ENCODE measurements at places on chromosomes 13 and 19.

DNA sequence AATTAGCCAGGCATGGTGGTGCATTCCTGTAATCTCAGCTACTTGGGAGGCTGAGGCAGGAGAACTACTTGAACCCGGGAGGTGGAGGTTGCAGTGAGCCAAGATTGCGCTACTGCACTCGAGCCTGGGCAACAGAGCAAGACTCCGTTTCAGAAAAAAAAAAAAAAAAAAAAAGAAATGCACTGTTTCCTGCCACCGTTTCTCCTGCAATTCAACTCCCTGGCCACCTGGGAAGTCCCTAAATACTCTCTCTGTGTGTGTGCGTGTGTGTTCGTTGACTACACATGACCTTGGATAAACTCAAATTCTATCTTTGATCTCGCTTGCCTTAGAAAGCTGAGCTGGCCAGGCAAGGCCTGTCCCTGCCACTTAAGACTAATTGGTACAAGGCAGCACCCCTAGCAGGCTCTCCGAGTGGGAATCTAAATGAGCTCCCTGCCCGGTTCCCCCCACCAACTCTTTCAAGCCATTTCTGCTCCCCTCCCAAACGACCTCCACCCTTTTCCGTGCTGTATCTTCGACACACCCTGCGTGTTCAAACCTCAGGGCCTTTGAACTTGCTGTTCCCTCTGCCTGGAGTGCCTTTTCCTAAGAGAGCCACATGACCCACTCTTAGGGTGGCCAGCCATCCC is 5.2 kb upstream of the BCAT2 start:
- DNase-seq, result no peak

DNA sequence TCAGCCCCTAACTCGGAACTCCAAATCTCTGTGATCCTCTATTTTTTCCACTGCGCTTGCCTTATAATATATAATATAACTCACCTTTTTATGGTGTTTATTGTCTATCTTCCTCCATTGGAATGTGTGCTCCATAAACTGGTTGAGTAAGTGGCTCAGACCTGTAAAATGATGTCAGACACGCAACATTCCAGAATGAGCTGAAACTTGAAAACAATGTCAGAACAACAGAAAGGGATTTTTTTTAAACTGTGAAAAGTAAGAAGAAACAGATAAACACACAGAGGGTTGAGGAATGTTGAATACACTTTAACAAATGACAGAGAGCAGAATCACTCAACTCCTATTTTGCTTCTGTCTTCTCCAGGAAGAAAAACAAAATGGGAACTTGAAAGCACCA is 19.1 kb upstream of the FAM216B start:
- DNase-seq, result no peak

GRCh38 chr19:7670150-7670783 is 1.4 kb downstream of the RETN start:
- DNase-seq, result no peak

DNA sequence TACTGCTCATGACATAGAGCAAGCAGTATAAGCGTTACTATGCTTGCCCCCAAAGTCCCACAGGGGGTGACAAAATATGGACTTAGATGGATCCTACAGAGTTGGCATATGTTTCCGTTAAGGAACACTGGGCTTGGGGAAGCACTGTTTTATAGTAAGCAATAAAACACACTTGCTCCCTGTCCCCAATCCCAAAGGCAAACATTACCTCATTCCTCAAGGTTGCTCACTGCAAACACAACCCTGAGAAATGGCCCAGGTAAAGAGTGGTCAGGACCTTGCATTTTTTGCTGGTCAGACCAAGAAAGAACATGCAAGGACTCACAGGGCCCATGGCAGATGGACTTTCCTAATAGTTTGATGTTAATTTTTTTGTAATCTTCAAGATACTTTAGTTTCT is 32.3 kb downstream of the UGGT2 start:
- DNase-seq, result no peak

GRCh38 chr13:37966266-37966665 is 96.7 kb upstream of the TRPC4 start:
- DNase-seq, result no peak

GRCh38 chr13:93001866-93002461 is 224.6 kb upstream of the GPC6 start:
- DNase-seq, result no peak

DNA sequence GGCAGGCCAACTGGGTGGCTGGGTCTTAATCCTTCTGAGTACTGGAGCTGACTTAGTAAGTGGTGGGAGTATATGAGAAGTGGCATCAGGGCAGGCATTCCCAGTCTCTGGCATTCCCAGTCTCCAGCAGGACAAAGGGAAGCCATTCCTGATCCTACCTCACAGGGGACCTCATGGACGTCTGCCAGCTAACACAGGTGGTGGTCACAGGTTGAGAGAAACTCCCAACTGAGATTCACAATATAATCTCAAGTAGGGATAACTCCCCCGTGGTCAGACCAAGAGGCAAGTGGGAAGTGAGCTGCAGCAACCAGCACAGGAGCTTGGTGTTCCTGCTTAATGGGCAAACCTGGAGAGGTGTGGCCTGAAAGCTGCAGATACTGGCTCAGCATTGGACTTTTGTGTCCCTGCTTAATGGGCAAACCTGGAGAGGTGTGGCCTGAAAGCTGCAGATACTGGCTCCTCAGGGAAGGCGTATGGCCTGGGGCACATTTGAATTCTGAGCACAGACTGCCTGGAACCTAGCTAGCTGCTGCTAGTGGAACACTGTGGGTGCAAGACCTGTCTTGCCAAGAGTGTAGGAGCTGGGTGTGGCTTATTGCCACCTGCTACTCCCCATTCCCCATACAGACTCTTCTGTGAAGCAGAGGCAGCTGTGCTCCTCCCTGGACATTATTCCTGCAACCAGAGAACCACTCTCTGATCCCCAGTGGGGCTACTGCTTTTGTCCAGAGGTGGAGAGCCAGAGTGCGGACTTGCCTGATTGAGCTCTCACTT is 25.9 kb upstream of the OR10H2 start:
- no peak for DNase-seq

DNA sequence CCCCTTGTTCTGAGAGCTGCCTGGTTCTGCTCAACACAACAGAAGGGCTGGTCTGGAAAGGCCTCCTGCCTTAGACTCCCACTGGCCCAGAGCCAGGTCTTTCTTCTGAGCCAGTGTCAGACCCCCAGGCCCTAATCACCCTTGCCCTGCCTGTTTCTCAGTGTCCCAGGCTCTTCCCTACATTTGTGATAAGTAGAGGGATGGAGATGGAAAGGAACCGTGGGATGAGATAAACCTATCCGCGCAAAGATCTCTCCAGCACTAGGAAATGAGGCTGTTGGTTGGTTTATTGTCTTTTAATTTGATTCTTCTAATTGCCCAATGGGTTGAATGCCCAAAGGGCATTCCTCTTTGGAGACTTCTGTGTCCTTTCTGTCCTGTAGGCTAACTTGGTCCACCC is 470.0 kb downstream of the TSHZ3 start:
- DNase-seq, result no peak

DNA sequence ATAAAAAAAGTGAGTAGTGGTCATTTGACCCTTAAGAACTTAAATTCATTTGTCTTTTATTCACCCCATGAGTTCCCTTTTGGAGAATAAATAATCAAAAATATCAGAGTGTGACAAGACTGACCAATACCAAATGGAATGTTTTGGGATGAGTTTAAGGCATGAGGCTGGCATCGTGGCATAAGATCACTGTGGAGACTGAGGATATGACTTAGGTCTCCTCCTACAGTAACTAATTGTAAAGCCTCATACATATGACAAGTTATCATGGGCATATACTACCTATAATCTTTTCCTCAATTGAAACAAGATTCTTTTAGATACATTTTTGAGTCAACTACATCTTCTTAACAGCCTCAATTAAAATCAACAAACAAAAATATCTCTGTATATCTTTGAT is 782.0 kb downstream of the SLITRK1 start:
- DNase-seq, result no peak

- DNase-seq, result no peak
Observed at GRCh38 chr13:25069236-25069635, 26.7 kb upstream of the PABPC3 start.

DNA sequence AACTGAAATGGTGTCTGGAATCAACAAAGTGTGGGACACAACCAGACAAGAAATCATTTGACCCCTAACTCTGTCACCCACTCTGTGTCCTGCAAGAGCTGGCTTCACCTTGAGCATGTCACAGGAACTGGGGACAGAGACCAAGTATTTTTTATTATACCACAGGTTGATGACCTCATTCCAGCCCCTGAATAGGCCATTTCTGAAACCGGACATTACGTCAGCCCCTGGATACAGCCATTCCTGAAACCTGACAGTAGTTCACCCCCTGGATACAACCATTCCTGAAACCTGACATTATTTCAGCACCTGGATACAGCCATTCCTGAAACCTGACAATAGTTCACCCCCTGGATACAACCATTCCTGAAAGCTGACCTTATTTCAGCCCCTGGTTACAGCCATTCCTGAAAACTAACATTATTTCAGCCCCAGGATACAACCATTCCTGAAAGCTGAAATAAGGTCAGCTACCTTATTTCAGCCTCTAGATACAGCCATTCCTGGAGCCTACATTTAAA is 47.7 kb upstream of the CACNA1A start:
- DNase-seq, result no peak

DNA sequence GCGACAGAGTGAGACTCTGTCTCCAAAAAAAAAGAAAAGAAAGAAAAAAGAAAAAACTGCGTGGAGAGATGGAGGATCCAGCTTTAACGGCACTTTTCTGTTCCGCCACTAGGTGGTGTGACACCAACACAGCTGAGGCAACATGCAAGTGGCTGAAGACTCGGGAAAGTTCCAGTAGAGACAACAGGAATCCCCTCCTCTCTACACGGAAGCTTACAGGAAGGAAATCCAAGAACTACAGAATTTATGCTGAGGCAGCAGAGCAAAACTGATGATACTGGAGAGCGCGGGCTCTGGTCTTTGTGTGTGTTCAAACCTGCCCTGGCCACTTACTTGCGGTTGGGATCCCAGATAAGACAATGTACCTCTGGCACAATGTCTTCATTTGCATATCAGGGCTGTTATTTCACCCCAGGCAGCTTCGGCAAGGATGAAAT is 9.9 kb downstream of the RANBP3 start:
- DNase-seq, result no peak

DNA sequence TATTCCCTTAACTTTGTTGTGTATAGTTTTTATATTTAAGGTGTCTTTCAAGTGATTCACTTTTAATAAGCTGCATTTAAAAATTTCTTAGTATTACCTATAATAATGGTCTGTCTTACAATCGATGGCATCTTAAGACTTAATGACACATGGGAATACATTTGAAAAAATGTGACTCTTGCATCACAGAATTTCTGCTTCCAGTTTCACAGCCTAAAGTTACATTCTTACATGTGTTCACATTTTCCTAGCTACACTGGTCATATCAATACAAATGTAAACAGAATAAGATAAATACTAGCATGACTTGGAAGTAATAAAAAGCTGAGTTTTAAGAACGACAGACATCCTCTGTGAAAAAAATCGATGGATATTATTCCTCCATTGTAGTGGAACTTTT is 1597.1 kb upstream of the MIR17HG start:
- no peak for DNase-seq

GRCh38 chr19:44990966-44991365 is 10.3 kb upstream of the RELB start:
- no peak for DNase-seq

DNA sequence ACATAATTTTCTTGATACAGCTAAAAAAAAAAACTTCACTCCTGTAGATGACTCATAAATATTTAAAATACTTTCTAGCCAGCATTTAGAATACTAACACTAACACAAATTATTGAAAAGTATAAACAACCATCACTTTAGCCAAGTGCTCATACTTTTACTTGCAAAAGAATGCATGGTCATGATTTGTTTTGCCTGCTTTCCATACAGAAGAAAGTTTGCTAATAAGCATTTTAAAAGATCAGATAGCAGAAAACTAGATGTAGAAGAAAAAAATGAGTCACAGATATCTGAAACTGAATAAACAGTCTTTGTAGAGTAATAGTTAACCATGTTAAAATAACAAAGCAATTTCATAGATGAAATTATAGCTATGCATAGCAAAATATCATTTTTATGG is 2280.4 kb upstream of the PCDH20 start:
- DNase-seq, result no peak

GRCh38 chr19:6590827-6591319 is at the start of gene CD70:
Gene CD70 (minus strand): TSS chr19:6591150. CDS start chr19:6591002, 148 bp downstream.
- peak; percentile 39 for DNase-seq

DNA sequence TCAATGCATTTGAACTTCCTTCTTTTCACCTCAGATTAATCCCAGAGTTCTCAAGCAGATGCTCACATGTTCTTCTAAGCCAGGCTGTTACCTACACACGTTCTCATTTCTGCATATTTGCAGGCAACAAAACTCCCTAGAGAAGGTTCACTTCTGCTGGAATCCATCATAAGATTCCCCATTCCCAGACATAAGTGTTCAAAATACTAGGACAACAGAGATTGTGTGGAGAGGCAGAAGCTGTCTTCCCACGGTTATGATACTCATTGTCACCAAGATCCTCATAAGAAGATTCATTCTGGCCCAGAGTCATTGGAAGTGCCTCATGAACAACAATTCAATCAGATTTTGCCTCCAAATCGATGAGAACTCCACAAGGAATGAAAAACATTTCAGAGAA is 931.6 kb upstream of the MIR17HG start:
- no peak for DNase-seq

DNA sequence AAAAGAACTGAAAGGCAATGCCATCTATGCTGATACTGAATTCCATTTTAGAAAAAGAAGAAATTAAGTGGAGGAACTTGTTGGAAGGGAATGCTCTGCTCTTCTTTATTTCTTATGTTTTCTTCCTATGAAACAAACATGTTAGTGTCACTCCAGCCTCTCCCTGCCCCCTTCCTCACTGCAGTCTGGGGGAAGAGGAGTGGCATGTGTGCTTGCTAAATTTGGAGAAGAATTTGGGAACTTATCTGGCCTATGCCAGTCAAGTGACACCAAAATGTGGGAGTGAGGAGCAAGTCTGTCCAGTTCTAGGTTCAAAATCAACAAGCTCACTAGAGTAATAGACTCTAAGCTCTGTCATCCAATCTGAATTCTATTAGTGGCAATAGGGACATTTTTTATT is 214.6 kb downstream of the RBM26 start:
- DNase-seq, result no peak

- no peak for DNase-seq
Observed at GRCh38 chr13:109666656-109667055, 119.7 kb downstream of the IRS2 start.

DNA sequence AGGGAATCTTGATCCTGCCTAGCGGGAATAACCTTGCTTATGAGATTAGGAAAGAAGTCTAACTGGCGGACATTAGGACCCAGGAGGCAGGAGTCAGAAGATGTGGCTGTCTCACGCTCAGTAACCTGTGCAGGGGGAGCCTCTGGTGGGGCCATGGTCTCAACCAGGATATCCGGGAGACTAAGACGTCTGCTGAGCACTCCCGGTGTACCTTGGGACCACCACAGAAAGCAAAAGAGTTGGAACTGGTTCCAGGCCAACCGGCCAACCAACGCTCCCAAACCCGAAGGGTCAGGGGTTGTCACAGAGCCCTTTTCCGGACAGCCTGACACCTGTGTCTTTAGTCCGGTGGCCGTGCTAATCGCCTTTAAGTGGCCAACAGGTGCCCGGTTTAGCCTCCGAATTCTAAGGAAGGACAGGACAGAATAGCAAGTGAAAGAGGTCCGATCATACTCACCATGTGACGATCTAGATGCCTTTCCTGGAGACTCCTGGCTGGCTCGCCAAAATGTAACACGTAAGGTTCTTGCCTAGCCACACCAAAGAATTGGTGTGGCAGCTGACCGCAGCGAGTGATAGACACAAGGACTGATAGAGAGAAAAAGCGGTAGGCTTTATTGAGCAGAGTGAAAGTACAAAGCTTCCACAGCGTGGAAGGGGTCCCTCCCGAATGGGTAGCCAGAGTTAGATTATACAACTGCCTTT is 103.9 kb upstream of the DIAPH3 start:
- DNase-seq, result no peak

Measured in stimulated activated CD8-positive, alpha-beta memory T cell treated with anti-CD3 and anti-CD28 coated beads, Interleukin-7, amount 100 ng/mL, for 48 hours (primary cell).